ENCODE measurements at places on chromosomes 3 and 15. TPM values are rescaled to one million over a fixed set of nuclear protein-coding genes. Genes with fewer than 3 reads are reported as not detected.

- DNase-seq, result no peak
Measured at GRCh38 chr3:118548434-118548833, 486.2 kb downstream of the IGSF11 start.

GRCh38 chr3:179186426-179186825 lies 38.3 kb downstream of the PIK3CA start:
- no peak for DNase-seq

DNA sequence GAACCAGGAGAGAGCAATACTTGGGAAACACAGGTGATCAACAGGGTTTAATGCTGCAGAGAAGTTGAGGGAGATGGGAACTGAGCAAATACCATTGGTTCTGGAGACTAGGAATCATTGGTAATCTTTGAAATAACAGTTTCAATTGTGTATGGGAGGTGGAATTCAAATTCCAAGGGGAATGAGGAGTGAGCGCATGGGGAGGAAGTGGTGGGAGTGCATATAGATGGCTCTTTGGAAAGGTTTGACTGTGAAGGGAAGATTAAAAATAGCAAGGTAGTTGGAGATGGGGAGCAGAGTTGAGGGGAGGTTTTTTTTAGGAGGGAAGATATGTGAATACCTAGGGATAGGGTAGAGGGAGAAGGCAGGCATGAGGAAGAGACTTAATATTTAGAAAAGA lies 51.1 kb upstream of the ROPN1 start:
- DNase-seq, result no peak

The ZNF502 gene
- 2.0 TPM for polyA plus RNA-seq

The RLBP1 gene
- not detected for polyA plus RNA-seq

The OXTR gene
- polyA plus RNA-seq, result 0.11 TPM

DNA sequence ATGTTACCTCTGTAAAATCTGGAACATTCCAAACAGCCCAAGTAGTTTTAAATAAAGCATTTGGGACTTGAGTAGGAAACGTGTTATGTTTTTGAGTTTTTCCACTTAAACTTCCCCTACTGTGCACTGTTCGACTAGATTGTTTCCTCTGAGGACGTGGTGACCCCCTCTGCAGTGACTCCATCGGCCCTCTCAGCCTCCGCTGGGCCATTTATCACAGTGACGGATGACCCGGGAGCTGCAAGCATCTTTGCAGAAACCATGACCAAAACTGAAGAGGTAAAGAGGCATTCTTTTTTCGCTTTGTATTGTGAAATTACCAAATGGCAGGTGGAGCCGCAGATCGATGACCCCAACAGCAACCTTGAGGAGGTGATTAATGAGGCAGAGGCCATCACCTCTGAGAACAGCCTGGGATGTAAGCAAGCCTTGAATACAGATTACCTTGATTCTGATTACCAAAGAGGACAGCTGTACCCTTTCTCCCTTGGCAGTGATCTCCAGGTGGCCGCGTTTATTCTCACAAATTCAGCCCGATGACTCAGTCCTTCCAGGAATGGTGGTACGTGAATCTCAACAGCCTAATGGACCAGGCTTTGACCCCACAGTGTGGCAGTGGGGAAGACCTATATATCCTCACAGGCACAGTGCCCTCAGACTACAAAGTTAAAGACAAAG lies 79.1 kb upstream of the FAN1 start:
- no peak for DNase-seq

The WDR49 gene
- 4.4 TPM for polyA plus RNA-seq

GRCh38 chr15:94586099-94586498 lies 354.7 kb downstream of the MCTP2 start:
- no peak for DNase-seq

- no peak for DNase-seq
Measured at GRCh38 chr3:62870321-62870720, 4.9 kb downstream of the CADPS start.

The ARPC4 gene
- 51.1 TPM for polyA plus RNA-seq

- DNase-seq, result no peak
Measured at GRCh38 chr15:37136666-37137065, 36.3 kb upstream of the MEIS2 start.

The ARPP21 gene
- polyA plus RNA-seq, result 0.23 TPM

The PLSCR4 gene
- polyA plus RNA-seq, result 16.7 TPM

- no peak for DNase-seq
Measured at GRCh38 chr3:65829228-65829627, 209.5 kb downstream of the MAGI1 start.

The ADAMTSL3 gene
- 4.7 TPM for polyA plus RNA-seq

The SLC2A2 gene
- not detected for polyA plus RNA-seq

DNA sequence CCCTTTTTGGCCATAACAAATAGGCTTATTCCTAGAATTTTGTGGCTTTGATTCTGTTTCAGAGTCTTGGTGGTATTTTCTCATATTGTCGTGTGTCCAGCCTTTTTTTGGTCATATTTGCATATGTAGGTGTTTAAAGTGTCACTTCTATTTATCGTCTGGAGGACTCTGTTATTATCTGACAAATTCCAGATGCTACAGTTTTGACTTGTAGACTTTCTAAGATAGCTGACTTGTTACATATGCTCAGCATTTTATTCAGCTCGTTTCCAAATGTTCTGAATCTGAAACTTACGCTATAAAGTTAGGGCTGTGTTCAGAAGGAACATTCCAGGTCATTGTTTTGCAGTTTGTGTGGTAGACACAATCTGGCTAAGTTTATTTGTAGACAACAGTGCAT lies 1.9 kb downstream of the PPP4R2 start:
- DNase-seq, result no peak

DNA sequence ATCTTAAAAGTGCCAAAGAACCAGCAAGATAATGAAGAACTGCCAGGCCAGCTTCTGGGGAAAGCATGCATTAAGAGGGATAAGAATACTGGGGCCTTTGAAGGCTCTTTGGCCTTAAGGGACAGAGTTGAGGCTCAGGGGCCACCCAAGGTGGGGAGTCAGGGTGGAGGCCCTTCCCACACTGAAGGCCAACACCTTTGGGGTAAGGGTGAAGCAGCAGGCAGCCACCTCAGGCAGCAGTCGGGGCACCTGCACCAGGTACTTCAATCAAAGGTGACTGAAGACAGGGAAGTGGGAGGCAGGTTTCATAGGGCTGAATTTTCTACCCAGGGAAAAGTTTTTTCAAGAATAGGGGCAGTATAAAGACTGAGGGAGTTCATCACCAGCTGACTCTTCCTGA lies 87.7 kb upstream of the KLF13 start:
- peak; percentile 4 for DNase-seq

The ZNF660 gene
- 1.0 TPM for polyA plus RNA-seq

- DNase-seq, result no peak
Measured at GRCh38 chr3:33075995-33076394, 21.0 kb downstream of the GLB1 start.

The CELF6 gene
- polyA plus RNA-seq, result 1.5 TPM

DNA sequence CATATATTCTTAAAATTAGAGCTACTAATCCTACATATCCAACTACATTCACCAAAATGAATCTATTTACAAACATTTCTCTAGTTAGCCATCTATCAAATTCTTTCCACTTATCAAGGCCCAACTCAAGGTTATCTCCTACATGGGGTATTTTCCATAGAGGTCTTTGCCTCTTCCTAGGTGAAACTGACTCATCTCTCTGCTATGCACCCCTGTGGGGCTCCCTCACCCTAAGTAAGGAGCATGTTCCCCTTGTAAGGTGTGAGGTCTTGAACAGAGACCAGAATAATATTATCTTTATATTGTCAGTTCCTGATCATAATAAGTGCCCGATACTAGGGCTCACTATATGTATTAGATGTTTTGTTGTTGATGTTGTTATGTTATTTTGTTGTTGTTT lies 74.6 kb upstream of the TSC22D2 start:
- DNase-seq, result no peak
